Dorsolateral prefrontal cortex (tissue), 122 donors: ENCODE measurements at places on chromosomes 6 and 20.
A peak's percentile ranks its signal among the peaks of the same experiment; 100 is the strongest.

DNA sequence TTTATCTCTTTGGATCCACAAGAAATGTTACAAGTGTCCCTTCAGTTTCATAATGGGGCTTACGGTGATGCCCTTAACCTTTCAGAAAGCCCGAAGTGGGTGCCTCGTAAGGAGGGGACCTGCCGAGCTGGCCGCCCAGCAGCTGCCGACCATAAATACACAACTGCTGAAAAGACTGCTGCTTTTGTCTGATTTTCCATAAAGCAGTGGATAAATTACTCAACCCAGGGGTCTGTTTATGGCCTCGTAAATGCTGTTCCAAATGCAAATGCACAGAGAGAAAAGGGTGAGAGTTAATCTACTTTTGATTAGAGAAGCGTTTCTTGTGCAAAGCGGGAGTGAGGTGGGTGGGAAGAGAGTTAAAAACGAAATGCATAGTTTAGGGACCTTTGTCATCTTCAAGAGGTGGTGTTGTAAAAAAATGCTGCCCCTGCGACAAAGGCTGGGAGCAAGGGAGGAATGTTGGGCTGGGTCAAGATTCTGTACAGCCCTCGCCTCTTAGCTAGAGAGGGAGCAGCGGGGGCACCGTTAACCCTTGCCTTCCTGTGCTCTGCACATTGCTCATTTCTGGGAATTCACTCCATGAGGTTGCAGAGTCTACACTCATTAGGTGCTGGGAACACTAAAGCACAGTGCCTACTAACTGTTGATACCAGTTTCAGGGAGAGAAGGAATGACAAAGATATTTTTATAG, 112.0 kb upstream of the MTHFD1L start:
- DNase-seq = no peak

- no peak for DNase-seq
These were observed 50.0 kb upstream of the FAM83C start for GRCh38 chr20:35342154-35342769.

- no peak for DNase-seq
These were observed 111.5 kb downstream of the ARHGAP18 start for GRCh38 chr6:129598244-129599187.

DNA sequence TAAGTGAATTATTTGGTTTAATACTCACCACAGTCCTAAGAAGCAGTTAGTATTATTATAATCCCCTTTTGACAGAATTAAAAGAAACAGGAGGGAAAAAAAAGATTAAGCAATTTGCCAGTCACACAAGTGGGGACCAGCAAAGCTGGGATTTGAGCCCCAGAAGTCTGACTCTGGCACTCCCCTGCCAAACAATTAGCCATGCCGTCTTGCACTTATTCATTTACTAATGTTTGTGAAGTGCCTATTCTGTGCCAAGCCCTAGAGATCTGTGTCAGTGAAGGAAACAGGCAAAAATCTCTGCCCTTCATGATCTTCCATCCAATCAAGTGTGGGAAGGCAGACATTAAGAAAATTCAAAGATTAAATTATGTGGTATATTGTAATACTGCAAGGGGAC, 126.0 kb upstream of the TOP1 start:
- DNase-seq = no peak

DNA sequence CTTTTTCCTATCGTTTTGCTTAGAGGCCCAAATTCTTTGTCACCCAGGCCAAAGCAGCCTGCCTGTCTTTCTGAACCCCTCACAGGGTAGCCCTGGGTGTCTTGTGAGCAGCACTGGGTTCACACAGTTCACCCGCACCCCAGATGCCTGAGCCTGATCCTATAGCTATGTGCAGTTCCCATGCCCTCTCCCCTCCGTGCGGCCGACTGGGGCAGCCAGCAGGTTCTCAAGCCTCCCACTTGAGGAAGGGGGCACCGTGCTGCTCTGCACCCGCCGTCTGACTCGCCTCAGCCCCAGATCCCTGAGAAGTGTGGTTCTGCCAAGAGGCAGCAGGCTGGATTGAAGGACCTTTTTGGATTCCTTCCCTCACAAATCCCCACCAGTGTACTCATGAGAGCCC, 89.0 kb downstream of the PSMB1 start:
- no peak for DNase-seq

- no peak for DNase-seq
These were observed 35.9 kb upstream of the HLA-G start for GRCh38 chr6:29791786-29792122.

GRCh38 chr6:25407431-25407830, 128.3 kb downstream of the CARMIL1 start:
- DNase-seq = no peak

GRCh38 chr6:166697113-166697512, 70.1 kb upstream of the RPS6KA2 start:
- no peak for DNase-seq

GRCh38 chr20:21090111-21090618, 16.0 kb downstream of the LINC00237 start:
- no peak for DNase-seq

DNA sequence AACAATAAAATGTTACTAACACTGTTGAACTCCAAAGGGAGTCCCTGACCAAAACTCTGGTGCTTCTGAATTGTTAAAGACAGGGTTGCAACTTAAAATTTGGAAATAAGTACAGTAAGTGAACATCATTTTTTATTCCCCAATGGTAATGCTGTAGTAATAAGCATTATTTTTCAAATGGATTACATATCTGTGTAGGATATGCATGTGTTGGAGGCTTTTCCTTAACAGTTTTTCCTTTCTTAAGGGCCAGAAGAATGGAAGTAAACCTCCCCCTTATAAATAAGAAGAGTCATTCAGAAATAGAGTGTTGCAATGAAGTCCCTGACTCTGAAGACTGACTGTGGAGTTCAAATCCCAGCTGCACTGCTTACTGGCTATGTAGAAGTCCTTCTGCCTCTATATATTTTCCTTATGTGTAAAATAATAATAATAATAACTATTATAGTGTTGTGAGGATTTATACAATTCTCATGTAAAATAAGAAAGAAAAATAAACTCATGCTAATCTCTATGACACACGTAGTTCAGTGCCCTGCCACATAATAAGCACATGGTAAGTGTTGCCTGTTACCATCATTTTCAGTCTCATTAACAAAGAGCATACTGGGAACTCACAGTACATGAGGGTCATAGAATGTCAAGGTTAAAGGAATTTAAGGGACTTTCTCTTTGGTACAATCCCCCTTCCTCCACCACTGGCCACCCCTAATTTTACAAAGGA, 129.8 kb upstream of the SMLR1 start:
- DNase-seq = no peak

GRCh38 chr20:50380697-50381040, 129.5 kb upstream of the PTPN1 start:
- no peak for DNase-seq

DNA sequence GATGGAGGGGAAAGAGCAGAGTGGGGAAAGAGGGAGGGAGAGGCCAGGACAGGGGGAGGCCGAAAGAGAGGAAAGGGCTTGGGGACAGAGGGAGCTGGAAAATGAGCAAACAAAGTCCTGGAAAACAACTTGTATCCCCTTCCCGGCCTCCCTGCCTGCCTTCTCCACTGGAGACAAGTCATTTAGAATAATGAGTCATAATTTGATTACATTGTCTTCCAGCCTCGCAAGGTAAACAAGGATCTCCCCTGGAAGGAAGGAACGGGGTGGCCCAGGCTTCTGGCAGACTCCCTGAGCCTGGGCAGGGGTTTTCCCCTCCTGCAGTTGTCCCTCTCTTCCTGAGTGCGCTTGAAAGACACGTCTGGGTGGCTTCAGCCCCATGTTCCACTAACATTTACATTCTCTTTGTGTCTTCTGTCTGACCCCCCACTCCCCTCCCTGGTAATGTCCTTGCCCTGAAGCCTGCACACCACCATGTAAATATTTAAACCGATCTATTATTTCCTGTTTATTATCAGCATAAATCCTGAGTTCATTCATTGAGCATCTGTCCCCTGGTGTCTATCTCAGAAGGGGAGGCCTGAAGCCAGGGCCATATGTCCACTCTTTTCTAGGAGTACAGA, 12.1 kb upstream of the MRPS18A start:
- no peak for DNase-seq

DNA sequence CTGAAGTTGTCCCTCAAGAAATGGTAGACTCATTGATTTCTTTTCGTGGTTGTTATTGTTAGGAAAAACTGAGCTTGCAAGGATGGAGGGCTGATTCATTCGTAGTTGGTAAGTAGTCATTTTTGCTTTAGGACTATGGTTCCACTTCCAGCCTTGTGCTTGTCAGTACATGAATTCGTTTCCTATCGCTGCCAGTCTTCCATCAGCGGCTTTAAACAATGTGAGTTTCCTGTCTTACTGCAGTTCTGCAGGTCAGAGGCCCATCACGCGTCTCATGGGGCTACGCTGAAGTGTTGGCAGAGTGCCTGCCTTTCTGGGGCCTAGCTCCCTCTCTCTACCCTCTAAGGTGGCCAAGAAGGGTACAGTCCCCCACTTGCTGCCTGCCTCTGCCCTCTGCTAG, 11.4 kb upstream of the MDFI start:
- DNase-seq = no peak

- DNase-seq = no peak
These were observed 111.0 kb downstream of the TBC1D7 start for GRCh38 chr6:13217206-13217905.

DNA sequence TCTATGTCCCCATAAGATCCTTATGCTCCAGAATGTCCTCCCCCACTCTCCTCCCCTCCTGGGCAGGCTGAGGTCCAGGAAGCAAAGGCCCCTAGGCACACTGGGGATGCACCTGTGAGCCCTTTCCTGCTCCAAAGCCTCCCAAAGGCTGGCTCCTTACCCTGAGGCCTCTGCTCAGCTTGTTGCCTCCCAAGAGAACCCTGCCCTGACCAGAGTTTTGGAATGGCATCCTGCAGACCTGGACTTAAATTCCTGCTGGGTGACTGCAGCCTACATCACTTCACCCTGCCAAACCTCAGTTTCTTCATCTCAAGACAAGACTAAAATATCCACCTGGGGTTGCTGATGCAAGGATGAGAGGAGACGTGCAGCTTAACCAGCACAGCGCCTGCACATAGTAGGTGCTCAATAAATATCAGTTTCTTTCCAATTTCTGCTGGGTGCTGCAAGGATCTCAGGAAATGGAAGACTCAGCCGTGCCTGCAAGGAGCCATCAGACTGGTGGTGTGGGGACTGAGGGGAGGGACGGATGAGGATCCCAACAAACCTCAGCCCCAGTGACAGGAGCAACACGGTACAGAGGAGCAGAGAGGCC, 2.1 kb upstream of the LBP start:
- no peak for DNase-seq

DNA sequence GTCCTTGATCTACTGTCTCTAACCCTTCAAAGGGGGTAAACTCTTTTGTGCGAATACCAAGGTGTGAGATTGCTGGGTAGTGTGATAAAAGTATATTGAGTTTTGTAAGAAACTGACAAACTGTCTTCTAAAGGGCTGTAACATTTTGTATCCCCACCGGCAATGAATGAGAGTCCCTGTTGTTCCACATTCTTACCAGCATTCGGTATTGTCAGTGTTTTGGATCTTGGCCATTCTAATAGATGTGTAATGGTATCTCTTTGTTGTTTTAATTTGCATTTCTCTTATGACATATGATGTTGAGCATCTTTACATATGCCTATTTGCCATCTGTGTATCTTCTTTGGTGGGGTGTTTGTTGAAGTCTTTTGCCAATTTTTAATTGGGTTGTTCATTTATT, 1090.7 kb downstream of the KIF16B start:
- no peak for DNase-seq

DNA sequence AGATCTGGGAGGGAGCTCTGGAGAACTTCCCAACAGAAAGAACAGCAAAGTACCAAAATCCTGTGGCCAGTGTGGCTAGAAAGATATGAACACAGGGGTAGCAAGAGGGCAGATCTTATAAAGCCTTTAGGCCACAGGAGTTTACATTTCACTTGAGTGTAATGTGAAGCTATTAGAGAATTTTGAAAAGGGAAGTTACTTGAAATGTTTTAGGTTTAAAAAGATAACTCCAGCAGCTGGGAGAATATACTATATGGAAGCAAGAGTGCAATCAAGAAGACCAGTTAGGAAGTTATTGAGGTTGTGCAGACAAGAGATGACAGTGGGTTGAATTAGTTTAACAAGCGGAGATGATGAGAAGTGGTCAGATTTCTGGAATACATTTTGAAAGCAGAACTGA, 7.9 kb downstream of the SUPT3H start:
- DNase-seq = no peak

GRCh38 chr6:156982168-156982567, 205.0 kb downstream of the ARID1B start:
- DNase-seq = no peak

- no peak for DNase-seq
These were observed 44.2 kb upstream of the EYA2 start for GRCh38 chr20:46850416-46850815.

DNA sequence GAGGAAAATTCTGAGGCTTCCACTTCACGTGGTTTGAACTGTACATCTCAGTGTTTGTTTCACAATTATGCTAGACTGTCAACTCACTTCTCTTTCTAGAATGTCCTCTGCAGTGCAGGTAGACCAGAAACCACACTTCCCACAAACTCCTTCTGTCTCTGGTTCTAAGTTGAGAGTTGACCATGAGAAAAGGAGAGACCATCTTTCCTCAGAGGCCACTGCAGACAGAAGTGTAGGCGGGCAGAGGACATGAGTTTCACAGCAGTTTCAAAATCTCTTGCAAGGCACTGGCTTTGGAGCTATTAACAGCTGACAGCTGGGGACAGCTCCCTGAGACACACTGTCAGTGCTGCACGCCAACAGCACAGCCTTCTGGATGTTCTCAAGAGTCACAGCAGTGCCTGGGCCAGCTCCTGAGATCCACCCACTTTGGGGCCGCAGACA, 55.4 kb upstream of the MOXD1 start:
- peak; percentile 47 for DNase-seq

GRCh38 chr6:113299531-113299930, 557.6 kb upstream of the MARCKS start:
- DNase-seq = no peak

- peak; percentile 55 for DNase-seq
These were observed 126.8 kb upstream of the TMEM170B start for GRCh38 chr6:11410539-11411307.

DNA sequence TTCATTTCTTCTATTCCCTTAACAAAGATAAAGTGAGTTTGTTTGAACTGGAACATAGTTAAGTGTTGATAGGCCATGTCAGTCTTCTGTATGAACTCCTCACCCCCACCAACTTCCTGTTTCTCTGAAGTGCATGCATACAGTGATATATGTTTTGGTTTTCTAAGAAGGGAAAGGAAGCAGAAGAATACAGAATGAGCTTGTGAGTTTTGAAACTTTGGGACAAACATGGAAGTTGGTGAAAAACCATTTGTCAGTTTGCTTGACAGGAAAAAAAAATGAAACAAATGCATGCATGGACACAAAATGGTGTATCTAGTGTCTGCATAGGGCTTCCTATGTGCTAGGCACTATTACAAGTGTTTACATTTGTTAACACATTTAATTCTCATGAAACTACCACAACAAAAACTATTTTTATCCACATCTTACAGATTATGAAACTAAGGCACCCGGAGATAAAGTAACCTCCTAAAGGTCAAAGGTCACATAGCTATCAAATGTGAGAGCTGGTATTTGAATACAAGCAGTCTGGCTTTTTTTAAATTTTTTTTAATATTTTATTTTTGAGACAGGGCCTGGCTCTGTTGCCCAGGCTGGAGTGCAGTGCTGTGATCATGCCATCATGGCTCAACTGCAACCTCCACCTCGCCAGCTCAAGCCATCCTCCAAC, 105.9 kb downstream of the ADGRB3 start:
- no peak for DNase-seq

- DNase-seq = peak; percentile 26
These were observed 80.8 kb upstream of the MPC1 start for GRCh38 chr6:166463359-166464067.
